ENCODE measurements at places on chromosomes 13 and 19. TPM values are rescaled to one million over a fixed set of nuclear protein-coding genes. Genes with fewer than 3 reads are reported as not detected.

TRAPPC5 gene
- 14.5 TPM for total RNA-seq

ZNF625 gene
- 23.8 TPM for total RNA-seq

CGB1 gene
- not detected for total RNA-seq

HMG20B gene
- total RNA-seq: 15.4 TPM

KLF2 gene
- 5.3 TPM for total RNA-seq

CD70 gene
- not detected for total RNA-seq

SELENOV gene
- total RNA-seq: not detected

NAPA gene
- 39.9 TPM for total RNA-seq

TNFSF13B gene
- 1.6 TPM for total RNA-seq

All from cerebellum (tissue), 4 donors.